ENCODE measurements at places on chromosomes 13 and 19. TPM values are rescaled to one million over a fixed set of nuclear protein-coding genes. Genes with fewer than 3 reads are reported as not detected.

Gene PNMA8B
- polyA plus RNA-seq: 3.1 TPM

- DNase-seq: peak; percentile 29
Observed at GRCh38 chr19:31715249-31715945, 366.2 kb upstream of the TSHZ3 start.

GRCh38 chr19:2512523-2513431 is 36.9 kb downstream of the GADD45B start:
- DNase-seq: no peak

Gene MAST3
- 12.1 TPM for polyA plus RNA-seq

DNA sequence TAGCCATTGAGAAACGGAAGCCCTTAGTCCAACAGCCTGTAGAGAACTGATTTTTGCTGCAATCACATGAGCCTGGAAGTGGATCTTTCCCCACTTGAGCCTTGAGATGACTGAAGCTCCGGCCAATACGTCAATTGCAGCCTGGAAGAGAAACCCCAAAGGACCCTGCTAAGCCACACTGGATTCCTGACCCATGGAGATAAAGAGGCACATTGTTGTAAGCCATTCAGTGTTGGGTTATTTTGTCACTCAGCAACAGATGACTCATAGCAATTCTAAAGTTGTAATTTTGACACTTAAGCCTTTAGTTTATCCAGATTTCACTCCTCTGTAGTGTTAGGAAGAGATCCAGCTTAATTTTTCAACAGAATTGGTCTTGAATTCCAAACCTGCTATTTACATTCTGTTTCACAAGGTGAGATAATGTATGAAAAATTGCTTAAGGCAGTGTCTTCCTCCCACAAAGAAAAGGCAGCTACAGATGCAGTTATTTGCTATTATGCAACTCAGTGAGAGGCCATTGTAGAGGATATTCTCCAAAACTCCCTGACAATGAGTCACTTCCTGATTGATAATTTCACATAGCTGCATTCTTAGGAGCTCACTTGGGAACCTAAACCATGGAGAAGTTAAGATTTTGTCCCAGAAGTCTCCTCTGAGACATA is 59.4 kb upstream of the TSHZ3 start:
- DNase-seq: peak; percentile 43

- peak; percentile 87 for DNase-seq
Observed at GRCh38 chr13:33178209-33178840, 107.2 kb downstream of the STARD13 start.

Measured in muscle of leg (tissue), 16 donors.